ENCODE measurements at places on chromosomes 16 and 17.

- DNase-seq, result peak; percentile 84
Measured at GRCh38 chr17:7885367-7886226, 3.0 kb upstream of the CHD3 start.

GRCh38 chr17:46948544-46948943 lies 25.6 kb downstream of the GOSR2 start:
- no peak for DNase-seq

- DNase-seq, result no peak
Measured at GRCh38 chr16:85376292-85377095, 236.6 kb upstream of the GSE1 start.

DNA sequence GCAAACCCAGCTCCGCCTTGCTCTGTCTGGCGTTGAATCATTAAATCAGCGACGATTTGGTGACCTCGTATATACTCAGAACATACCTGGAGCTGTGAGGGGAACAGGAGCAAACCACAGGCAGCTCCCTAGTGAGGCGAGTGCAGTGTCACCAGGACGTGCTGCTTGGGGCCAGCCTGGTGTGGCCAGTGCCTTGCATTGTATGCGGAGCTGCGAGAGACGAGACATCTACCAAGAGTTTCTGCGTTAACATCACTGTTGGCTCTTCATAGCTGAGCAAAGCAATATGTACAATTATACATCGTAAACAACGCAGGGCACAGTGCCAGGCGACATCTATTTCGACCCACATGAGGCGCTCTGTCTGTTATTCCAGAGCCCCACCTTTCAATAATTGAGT lies 27.9 kb downstream of the MINK1 start:
- DNase-seq, result no peak

All from DMS53 (cell line).